ENCODE measurements at places on chromosomes 13 and 19.

DNA sequence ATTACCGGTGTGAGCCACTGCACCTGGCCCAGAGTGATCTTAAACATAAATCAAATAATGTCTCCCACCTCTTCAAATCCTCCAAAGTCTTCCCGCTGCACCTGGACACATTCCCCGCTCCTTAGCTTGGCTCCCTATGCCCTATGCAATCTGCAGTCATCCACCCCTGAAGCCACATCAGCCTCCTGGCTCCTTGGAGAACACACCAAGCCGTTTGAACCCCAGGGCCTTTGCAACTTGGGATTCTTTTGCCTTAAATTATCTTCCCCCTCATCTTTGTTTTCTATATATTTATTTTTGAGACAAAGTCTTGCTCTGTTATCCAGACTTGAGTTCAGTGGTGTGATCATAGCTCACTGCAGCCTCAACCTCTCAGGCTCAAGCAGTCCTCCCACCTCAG, 2.7 kb upstream of the DNAAF3 start:
- no peak for DNase-seq

DNA sequence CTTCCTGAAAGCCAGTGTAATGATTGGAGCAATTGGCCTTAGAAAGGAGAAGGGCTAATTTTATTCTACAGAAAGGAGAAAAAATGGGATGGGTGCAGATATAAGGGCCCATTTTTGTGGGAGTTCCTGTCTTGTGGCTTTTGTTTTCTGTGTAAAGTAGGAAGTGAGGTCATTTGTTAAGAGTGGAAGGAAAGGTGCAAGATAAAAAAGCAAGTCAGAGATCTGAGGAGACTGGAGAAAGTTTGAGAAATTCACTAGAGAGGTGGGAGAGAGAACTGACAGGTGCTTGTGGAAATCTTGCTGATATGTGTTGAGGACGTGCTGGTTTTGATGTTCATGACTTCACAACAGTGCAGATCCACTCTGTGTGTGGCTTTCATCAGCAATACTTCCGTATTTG, 349.4 kb downstream of the DLEU7 start:
- DNase-seq: no peak

DNA sequence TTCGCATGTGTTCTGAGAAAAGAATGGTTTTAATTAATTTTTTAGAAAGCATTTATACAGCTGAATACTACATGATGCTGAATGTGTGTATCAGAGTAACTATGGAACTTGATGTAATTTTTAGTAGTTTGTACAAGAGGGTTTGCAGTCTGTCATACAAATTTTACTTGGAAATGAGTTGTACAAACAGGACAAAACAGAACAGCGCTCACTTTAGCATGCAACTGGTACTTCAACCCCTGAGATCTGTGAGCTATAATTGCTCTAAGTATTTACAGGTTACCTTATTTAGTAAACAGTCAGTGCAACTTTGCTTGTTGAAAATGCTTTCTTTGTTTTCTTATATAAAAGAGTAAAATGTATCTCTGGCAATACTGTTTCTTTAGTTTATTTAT, 706 bp downstream of the TNFRSF19 start:
- no peak for DNase-seq

GRCh38 chr19:38213911-38214625, 10.0 kb downstream of the DPF1 start:
- DNase-seq: peak; percentile 36

- no peak for DNase-seq
Measured at GRCh38 chr13:102028868-102029267, 373.0 kb downstream of the FGF14 start.

- DNase-seq: no peak
Measured at GRCh38 chr19:48364598-48365348, 606 bp downstream of the SYNGR4 start.

DNA sequence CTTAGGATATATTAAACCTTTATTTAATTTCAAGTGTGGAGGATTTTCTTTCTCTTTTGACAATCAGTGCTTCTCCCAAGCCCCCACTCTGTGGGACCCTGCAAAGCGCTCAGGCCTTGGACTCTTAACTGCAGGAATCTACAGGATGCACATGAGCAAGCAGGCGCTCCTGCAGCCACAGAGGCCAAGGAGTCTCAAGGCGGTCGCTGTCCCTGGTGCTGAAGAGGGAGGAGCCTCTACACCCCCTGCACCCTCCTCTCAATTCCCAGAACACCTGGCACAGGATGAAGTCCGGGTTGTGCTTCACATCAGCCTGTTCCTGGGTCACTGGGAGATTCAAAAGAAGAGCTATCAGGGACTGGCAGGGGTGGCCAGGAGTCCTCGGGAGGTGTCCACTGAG, 13.5 kb downstream of the OR10H4 start:
- DNase-seq: no peak

DNA sequence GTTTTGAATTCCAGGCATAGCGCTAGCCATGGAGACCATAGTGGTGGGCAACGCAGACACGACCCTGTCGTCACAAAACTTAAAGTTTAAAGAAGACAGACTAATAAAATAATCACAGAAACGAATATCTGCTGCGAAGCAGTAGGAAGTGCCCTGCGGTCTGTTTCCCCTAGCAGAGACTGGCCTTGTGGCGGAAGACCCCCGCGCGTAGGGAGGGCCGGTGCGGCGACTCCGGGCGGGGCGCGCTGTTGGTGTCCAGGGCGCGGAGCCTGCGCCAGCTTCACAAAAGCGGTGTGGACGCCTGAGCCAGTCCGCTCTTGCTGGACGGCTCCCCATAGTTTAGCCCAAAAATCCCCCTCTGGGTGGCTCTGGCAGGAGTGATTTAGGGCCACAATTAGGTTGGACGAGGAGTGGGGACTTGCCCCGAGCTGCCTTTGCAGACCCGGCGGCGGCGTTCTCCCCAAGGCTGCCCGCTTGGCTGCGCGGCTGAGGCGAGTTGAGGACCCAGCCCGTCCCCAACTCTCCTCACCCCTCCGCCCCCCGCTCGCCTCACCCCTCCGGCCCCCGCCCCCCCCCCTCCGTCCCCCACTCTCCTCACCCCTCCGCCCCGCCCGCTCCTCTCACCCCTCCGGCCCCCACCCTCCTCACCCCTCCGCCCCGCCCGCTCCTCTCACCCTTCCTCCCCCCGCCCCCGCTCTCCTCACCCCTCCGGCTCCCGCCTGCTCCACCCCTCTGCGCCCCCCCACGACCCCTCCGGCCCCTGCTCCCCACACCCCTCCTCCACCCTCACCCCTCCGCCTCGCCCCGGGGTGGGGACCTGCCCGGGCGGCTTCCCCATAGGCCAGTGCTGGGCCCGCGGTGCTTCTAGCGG, 14.2 kb upstream of the LATS2 start:
- DNase-seq: no peak

DNA sequence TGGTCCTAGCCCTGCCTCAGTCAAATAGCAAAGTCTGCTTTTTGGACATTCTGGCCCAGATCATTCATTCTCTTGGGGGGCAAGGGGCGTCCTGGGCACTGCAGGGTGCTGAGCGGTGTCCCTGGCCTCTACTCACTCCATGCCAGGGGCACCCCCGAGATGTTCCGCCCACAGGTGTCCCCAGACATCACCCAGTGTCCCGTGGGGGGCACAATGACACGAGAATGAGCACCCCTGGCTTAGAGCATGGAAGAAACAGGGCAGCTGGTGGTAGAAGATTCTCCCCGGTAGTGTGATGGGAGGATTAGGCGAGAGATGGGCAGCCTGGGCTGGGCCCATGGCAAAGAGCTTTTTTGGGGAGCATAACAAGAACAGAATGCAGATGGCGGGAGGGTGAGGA, 5.3 kb upstream of the TLE5 start:
- no peak for DNase-seq

- DNase-seq: no peak
Measured at GRCh38 chr19:40663695-40664692, 26.5 kb downstream of the NUMBL start.

DNA sequence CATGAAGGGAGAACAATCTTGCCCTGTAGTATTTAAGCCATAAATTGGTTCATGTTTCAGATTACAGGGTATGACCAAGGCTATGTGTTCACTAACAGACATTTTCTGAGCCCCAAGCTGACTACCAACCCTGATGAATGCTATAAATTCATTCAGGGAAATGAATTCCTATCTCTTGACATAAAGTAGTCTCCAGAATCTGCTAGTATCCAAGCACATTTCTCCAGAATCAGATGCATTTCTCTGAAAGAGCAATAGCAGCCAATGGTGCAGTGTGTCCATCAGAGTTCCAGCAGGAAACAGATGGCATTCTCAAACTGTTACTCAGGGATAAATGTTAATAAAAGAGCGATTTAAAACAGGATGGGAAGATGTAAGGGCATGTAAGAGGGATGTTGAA, 226.4 kb downstream of the COG6 start:
- DNase-seq: no peak

DNA sequence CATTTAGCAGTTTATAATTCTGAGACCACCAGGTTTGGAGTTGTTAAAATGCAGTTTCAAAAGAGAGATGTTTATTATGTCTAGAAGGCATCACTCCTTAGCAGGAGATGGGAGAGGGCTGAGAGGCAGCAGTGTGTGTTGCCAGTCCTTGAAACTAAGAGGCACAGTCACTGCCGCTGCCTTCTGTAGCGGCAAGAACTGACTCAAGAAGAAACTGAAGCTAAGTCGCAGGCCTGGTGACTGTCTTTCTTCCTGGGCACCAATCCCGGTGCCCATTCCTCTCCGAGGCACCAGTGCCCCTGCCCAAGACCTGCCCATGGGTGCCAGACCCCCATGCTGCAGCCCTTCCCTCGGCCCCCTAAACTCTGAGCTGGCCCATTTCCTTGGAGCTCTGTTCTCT, 20.1 kb downstream of the N4BP2L1 start:
- DNase-seq: no peak

DNA sequence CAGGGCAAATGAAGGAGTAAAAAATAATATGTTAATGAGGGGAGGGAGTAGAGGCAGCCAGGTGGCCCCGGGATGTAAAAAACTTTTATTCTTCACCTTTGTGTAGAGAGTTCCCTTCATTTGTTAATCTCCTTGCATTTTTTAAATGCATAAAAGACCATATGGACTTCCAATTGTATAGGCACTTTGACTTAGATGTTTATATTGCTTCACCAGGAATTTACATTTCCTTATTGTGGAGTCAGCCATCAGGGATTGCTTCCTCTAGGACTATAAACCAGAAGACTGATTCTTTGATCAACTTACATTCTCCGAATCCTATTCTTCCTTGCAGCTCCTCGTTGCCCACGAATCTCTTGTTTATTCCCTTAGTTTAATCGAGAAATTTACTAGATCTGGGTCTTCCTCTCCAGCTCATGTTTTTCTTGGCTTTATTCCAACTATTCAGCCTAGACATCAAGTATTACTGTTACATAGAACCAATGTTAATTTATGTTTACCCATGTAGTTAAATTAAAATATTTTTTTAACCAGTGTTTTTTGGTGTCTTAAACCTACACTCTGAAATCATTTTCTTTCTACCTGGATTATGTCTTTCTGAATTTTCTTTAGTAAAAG, 1187.0 kb upstream of the SLC10A2 start:
- no peak for DNase-seq

DNA sequence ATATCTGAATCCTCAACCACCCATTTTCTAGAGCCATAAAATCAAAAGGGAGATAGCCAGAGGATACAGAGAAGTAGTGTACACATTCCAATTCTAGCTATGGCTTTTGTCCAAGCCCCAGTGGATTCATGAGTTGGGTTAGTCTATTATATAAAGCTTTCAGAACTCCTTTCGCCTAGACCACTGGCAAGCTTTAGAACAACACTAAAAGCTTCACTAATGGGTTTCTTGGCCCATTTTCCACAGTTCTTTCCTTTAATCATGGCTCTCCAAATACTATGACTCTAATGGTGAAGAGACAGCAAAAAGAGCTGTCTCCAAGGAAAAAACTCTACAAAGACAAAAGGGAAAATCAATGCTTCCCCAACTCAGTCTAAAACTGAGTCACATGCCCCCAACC, 48.2 kb upstream of the SLITRK5 start:
- DNase-seq: no peak

DNA sequence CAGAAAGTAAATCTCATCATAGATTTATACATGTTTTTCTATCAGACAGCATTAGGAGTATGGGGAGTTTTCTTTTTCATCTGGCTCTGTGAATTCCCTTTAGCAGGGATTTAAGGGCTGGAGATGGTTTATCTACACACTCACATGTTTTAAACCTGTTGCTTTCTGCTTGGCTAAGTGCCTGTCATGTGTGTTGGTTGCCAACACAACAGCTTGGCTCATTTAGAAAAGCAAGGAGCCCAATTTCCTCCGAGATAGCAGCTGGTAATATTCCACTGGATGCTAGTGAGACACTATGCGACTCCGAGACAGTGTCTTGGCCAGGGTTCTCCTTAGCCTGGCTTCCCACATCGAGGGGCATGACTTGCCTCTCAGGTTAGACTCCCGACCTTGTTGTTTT, 83.3 kb downstream of the KLF5 start:
- DNase-seq: no peak

- DNase-seq: no peak
Measured at GRCh38 chr19:39602224-39602623, at the start of gene LGALS13. LGALS13 (plus strand) TSS chr19:39602524; CDS start chr19:39602569, 45 bp downstream.

GRCh38 chr13:98289339-98289945, 112.4 kb upstream of the RNF113B start:
- no peak for DNase-seq

DNA sequence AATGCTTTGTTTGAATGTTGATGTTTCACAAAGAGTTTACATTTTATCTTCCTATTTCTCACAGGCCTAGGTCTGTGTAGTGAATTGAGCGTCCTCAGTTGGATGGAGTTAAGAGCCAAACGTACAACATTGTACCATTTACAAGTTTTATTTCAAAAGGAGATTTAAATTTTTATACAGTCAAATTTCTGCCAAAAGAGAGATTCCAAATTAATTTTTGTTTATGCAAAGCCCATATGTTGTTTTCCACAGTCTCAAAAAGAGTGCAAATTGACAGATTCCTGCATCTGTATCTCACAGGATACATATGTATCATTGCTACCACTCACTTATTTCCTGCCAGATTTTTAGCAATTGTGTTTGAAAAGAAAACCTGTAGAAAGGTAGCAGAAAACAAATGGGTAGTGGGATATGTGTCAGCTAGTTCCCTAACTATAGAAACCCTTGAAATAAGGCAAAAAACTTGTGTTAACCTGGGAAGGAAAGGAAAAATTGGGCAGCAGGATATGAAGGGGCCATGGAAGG, 46.1 kb downstream of the DGKH start:
- DNase-seq: no peak

All from activated T-helper 1 cell treated with anti-CD3 and anti-CD28 coated beads, Interleukin-2, amount 50 U/mL, for 16 hours (primary cell).